ENCODE measurements at places on chromosomes 5 and 9.

GRCh38 chr5:137016783-137017324 lies 482.3 kb downstream of the SPOCK1 start:
- no peak for DNase-seq

- no peak for DNase-seq
These were observed 66.7 kb downstream of the PCDH1 start for GRCh38 chr5:141811287-141812155.

- no peak for DNase-seq
These were observed 131.3 kb upstream of the DAP start for GRCh38 chr5:10892147-10892910.

- DNase-seq: no peak
These were observed 175.3 kb downstream of the ERCC6L2 start for GRCh38 chr9:96050861-96051155.

GRCh38 chr9:35691334-35691650 lies 1.6 kb upstream of the TPM2 start:
- no peak for DNase-seq

GRCh38 chr5:96742538-96742937 lies 65.2 kb downstream of the ERAP1 start:
- no peak for DNase-seq

DNA sequence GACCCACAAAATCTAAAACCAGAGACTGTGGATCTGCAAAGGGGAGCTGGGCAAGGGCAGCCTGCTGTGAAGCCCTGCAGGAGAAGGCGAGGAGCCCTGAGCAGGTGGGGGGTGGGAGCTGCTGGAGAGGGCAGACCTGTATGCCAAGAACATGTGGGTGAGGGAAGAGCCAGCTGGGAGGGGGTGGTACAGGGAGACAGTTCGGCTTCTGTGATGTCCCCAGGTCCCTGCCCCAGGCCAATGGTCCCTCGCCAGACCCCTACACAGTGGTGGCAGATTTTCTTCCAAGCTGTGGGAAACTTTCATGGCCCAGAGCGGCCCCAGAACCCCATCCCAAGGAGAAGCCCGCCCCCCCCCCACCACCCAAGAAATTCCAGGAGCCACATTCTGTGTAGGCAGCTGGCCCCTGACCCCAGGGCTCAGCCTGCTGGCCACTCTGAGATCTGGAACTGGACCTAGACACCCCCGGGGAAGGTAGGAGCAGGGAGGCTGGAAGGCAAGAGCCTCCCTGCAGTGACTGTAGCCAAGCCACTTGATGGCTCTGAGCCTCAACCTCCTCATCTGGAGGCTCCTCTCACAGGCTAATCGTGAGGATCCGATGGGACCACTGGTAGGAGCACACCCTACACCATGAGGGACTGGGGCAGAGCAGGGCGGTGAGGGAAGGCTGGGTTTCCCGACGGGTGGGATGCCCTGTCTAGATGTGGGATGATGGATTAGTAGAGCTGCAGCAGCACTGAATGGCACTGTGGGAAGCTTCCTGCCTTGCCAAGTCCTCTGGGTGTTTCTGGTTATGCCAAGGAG lies 22.6 kb upstream of the CSF1R start:
- DNase-seq: no peak

DNA sequence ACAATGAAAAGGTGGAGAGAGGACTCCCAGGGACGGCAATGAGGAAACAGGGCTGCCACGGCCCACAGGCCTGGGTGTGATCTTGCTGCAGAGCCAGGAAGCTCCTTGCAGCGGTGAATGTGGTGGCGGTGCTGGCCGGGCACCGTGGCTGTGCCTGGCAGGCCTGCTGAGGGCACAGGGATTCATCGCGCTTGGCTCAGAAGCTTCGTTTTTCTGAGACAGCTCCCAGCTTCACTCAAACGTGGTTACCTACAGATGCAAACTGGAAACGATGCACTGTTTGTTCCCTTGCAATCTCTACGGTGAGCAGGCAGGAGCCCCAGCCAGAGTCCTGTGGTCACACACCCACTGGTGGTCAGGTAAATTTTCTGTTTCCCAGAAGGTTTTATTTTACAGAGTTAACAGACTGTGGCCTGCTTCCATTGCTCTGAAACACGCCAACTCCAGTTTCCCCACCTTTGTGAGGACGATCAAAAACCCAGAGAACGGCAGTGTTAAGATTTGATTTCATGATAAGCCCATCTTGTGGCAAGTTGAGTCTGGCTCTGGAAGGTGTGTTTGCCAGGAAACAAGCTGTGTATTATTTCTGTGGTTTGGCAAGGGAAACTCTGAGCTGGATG lies 183.9 kb downstream of the AUH start:
- DNase-seq: no peak

DNA sequence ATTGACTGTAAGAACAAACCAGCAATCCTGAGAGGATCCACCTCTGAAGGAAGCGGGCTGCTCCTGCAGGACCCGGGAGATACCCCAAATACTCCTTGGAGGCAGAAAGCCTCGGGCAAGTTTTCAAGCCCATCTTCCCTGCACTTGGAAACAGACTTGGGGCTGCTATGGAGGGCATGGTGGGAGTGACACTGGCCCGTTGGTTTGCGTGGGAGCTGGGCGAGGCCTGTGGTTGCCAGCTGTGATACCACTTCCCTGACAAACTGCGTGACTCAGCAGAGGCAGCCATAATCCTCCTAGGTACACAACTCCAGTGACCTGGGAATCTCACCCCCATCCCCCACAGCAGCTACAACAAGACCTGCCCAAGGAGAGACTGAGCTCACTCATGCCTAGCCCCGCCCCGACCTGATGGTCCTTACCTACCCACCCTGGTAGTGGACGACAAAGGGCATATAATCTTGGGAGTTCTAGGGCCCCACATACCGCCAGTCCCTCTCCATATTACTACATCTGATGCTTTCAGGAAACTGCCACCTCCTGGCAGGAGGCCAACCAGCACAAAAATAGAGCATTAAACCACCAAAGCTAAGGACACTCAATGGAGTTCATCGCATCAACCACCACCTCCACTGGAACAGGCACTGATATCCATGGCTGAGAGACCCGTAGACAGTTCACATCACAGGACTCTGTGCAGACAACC lies 38.1 kb upstream of the VLDLR start:
- DNase-seq: no peak

DNA sequence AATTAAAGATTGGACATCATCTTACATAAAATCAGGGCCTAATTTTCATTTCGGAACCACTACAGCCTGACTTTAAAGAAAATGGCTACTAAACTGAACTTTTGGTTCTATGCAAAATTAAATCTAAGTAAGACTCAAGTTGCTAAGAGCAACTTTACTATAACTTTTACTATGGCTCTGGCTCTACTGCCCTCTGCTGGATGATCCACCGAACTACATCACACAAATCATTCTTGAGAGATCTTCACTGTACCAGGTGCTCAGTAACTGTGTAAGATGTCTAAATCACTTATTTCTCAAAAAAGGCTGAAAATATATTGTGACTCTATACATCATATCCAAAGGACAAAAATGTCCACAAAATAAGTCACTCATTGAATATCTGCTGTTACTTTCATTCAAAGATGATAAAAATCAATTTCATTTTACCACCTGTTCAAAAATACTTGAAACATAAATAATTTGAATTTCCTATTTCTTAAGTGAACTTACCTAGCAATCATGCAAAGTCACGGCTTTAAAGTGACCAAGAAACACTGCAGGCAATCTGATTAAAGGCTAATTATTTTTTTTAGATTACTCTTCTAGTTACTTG lies 13.5 kb downstream of the MOCS2 start:
- DNase-seq: peak; percentile 62

DNA sequence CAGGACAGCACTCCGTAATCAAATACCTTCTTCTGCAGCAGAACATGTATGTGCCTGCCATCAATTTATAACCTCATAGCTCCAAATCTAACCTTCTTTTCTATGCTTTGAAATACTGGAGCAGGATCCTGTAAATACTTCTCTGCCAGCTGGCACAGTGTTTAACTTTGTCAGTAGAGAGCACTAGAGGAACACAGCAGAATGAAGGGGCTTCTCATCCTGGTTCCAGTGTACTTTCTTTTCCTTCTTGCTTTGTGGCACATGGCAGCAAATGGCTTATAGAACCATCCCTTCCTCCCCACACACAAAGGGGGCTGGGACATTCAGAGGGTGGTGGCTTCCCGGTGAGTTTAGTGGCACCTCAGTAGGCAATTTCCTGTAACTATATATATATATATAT lies 3.8 kb upstream of the FBXW11 start:
- DNase-seq: no peak

DNA sequence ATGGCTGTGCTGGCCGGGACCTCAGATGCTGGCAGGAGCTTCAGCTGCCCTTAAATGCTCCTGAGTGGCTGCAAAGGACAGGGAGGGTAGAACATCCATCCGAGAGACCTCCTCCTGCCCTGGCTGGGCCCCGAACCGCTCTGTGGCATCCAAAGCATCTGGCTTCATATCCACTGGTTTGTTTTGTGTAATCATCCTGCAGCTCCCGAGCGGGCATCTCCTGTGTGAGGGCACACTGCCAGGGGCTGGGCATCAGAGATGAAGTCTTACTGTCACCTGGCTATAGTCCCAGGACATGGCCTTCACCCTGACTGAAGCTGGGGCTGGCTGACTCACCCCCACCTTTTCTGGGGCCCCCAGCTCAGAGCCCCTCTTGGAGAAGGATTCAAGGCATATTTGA lies 18.5 kb upstream of the NTNG2 start:
- no peak for DNase-seq

GRCh38 chr5:86546582-86546981 lies 71.2 kb upstream of the COX7C start:
- DNase-seq: no peak

GRCh38 chr9:118578467-118578866 lies 790.8 kb downstream of the BRINP1 start:
- DNase-seq: no peak

DNA sequence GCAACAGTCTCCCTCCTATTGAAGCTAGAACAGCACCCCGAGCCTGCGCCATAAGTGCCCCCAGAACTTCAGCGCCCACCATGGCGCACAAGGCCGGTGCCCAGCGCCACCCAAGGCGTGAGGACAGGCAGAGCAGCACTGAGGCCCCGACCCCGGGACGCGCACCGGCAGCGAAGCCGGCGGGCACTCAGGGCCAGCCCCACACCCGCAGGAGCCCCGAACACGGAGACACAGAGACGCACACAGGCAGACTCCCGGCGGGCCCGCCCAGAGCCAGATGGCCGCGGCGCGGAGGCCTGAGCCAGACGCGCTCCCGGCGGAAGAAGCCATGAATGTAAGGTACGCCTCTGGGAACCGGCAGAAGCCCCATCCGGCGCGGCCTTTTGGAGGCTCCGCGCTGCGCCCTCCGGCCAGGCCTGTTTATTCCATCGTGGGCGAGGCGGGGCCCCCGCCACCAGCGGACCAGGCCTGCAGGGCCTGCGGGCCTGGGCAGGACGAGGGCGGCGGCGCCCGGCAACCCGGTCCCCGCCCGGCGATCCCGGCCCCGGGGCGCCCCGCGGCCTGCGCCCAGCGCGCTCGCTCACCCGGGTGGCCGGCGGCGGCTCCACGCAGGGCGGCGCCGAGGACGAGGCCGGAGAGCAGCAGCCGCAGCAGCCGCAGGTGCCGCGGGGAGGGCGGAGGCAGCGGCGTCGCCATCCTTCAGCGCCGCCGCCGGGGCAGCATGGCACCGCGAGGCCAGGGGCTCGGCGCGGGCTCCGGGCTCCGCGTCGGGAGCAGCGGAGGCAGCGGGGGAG lies 486 bp downstream of the NPDC1 start:
- no peak for DNase-seq

GRCh38 chr5:150302301-150303069 lies at the start of gene ARSI:
Gene ARSI, minus strand, starts transcription at chr5:150302905. Its CDS starts 532 bp downstream, at chr5:150302373.
- no peak for DNase-seq

DNA sequence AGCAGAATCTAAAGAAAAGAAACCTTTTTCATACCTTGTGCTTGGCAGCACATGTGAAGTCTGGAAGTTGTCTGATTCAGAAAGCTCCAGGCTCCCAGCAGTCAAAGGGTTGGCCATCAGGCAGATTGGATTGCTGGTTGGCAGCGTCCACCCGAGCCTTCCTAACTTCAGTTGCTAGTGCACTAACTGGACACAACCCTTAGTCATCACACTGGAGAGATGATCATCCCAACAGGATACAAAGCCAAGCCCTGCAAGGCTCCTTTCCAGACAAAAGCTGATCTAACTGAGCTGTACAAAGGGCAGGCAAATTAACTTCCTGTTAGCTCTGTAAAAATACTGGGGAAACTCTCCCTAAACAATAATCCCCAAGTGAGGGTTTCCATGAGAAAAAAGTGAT lies 185.6 kb downstream of the SNX18 start:
- peak; percentile 73 for DNase-seq
